Astrocyte of the cerebellum (primary cell): ENCODE measurements at places on chromosomes 16 and 17.

DNA sequence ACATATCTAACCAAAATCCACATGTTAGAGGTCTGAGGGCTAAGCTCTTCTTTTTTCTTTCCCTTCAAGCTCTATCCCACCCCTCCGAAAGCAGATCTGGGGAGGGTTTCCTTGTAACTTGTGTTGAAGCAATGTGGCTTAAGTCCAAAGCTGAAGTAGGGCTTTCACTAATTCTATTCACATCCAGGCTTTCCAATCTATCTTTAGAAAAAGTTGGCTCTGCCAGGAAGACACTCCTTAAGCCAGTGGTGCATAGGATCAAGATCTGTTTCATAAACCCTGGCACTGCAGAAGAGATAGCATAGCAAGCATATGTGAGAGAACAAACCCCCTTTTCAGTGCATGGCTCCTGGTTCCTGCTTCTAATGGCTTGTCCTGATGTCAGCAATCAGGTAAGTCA, 34.9 kb upstream of the DHX40 start:
- no peak for DNase-seq

DNA sequence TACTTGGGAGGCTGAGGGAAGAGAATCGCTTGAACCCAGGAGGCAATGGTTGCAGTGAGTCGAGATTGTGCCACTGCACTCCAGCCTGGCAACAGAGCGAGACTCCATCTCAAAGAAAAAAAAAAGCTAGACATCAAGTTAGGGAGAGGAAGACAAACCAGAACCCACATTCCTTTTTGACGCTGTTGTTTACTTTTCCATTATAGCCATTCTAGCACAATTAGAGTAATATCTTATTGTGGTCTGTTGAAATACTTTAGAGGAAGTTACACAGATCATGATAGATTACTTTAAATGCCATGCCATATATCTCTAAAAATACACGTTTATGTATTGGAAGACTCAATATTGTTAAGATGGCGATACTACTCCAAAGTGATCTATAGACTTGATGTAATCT, 16.5 kb upstream of the ABCC1 start:
- no peak for DNase-seq

GRCh38 chr17:44309472-44309871, 1.1 kb downstream of the RUNDC3A start:
- no peak for DNase-seq

- peak; percentile 85 for DNase-seq
Measured at GRCh38 chr17:2954898-2955445, 108.4 kb downstream of the OR1D5 start.

DNA sequence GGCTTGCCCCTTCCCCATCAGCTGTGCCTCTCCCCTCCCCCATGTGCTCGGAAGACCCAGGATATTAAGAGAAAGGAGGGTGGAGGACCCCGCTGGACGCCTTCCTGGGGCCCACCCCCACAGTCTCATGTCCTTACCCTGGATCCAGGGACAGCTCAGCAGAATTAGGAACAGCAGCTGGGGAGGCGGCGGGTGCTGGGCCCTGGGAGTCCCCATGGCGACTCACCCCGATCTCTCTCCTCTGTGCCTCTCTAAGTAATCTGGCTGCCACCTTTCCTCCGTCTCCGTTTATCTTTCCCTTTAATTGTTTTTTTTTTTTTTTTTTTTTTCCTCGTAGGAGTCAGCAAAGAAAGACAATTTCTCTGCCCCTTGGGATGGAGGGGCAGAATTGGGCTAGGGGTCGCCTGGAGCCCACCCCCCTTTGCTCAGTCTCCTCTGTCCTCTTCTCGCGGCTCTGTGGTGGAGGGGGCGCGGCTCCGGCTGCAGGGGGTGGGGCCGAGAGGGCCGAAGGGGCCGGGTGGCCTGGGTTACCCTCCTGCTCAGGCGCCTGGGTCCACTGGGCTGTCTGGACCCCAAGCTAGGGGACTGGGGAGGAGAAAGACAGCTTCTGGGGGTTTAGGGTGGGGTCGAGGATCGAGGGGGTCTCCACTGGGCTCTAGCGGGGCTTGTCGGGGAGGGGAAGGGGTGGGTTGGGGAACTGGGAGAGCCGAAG, 390 bp downstream of the SEZ6L2 start:
- no peak for DNase-seq

DNA sequence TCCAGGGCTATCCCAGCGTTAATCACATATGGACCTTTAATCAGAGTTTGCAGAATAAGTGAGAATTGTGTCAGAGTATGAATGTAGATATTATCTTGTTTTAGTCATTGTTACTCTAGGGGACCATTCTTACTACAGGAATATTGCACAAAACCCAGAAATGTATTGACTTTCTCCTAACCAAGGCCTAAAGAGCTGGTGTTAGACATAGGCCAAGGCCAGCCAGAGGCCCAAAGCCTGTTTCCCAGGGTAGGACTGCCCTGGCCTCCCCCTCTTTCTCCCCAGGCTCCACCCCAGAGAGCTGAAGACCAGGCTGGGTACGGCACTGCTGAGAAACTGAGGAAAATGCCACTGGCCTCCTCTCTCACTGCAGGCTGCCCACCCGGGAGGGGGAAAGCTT, 41.9 kb upstream of the MEOX1 start:
- DNase-seq: no peak

GRCh38 chr16:86565644-86566511, 751 bp upstream of the FOXC2 start:
- no peak for DNase-seq

DNA sequence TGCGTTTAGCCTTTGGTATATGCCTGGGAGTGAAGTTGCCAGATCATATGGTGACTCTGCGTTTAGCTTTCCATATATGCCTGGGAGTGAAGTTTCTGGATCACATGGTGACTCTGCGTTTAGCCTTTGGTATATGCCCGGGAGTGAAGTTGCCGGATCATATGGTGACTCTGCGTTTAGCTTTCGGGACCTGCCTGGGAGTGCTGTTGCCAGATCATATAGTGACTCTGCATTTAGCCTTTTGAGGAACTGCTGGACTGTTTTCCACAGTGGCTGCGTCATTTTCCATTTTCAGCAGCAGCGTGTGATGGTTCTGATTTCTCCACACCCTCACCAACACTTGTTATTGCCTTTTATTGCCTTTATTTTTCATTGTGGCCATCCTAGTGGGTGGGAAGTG, 73.0 kb downstream of the OR1D5 start:
- no peak for DNase-seq

DNA sequence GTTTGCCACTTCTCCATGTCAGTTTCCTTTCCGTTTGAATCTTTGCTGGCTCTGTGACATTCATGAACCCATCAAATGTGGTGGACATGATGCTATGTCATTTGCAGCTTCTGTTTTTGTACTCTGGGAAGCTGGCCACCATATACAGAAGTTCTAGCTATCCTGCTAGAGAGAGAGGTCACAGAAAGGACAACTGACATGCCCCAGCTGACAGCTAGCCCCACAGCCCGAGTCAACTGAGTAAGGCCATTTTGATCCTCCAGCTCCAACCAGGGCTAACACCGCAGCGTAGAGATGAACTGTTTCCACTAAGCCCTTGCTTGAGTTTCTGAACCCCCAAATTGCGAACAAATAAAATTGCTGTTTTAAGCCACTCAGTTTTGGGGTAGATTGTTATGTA, 33.8 kb downstream of the CCDC42 start:
- DNase-seq: no peak

GRCh38 chr17:30858556-30859250, 26.9 kb downstream of the ATAD5 start:
- DNase-seq: no peak

GRCh38 chr17:61734466-61734865, 128.9 kb downstream of the BRIP1 start:
- no peak for DNase-seq

DNA sequence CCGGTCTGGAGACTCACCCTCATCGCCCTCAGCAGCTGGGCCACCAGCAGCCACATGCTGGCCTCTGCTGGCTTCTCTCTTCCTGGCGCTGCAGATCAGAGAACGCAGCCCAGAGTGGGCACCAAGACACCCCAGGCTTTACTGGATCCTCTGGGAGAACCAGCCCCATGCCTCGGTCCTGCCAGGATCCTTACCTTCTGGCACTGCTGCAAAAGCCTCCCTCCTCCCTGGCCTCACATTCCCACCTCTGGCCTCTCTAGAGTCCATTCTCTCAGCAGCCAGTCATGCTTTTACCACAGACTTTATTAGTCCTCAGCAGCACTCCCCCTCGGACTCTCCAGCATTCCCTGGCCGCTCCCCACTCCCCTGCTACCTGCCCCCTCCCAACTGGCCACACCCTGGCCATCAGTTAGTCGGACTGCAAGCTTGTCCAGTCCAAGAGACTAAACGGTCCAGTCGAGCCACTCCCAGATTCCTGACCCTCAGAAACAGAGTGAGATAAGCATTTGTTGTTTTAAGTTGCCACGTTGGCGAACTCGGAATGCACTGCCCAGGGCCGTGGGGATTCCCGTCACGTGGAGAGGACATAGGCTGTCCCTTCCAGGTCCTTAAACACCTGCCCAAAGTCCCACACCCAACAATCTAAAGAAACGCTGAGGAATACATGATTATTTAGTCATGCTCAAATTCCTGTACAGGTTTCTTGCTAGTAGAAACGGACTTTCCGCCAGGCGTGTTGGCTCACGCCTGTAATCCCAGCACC, 5.9 kb upstream of the SPG7 start:
- no peak for DNase-seq

DNA sequence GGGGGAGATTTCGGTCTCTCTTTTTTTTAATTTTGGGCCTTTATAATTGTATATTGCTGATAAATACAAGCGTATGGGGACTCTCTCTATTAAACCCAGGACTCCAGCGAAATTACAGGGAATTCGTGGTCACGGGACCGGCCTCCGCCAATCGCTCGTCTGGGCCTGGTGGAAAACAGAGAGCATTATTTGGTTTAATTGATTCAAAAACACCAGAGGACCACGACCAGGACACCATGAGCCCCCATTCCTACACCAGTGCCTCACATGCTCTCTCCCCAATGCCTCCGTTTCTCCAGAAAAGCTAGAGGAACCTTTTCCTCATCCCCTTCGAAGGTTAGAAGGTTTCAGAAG, at the start of gene HOXB2:
HOXB2 (minus strand) TSS at position 88 of the 354 bp plus-strand sequence. CDS start 198 bp downstream, outside the sequence.
- no peak for DNase-seq

DNA sequence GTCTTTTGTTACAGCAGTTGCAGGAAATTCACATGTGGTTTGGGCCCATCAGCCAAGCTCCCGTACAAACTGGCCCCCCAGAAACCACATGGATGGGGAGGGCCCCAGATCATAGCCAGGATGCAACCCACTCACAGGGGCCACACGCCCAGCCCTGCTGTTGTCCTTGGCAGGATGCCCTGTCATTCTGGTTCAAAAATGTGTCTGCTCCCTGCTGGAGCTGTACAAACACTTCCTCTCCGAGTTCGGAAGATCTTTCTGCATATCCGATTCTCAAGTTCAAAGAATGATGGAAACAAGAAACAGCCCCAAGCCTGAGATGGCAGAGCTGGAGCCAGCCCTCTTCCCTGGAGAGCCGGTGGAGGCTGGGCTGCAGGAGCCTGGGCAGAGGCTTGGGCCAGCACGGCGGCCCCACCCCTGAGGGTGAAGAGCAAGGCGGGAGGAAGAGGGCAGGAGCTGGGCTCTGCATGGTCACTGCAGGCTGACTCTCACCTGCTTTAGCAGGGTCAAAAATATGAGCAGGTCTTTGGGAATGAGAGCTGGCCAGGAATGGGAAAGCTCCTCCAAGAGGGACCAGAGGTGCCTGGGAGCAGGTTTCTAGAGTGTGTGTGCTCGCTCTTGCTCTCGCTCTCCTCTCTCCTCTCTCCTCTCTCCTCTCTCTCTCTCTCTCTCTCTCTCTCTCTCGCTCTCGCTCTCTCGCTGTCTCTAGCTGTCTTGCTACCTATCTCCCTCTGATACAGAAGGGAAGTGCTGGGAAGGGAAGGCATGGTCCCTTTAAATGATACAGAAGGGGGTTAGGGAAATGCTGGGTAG, 34.7 kb upstream of the ENPP7 start:
- peak; percentile 79 for DNase-seq

GRCh38 chr16:87563714-87564523, 38.4 kb upstream of the JPH3 start:
- DNase-seq: no peak

- peak; percentile 84 for DNase-seq
Measured at GRCh38 chr17:13594762-13595598, 6.7 kb downstream of the HS3ST3A1 start.

- DNase-seq: no peak
Measured at GRCh38 chr16:11634312-11634711, 33.9 kb upstream of the SNN start.

GRCh38 chr17:80772906-80773242, 218.8 kb upstream of the CHMP6 start:
- DNase-seq: no peak

DNA sequence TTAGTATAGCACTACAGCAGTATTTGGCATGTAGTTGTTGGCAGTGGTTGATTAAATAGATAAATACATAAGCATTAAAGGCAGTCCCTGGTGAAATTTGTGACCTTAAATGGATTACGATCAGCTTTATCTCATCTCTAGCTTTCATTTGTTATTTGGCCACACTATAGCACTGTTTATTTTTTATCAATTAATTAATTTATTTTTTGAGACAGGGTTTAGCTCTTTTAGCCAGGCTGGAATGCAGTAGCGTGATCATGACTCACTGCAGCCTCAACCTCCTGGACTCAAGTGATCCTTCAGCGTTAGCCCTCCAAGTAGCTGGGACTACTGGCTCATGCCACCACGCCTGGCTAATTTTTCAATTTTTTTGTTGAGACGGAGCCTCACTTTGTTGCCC, 18.7 kb upstream of the ARHGAP17 start:
- no peak for DNase-seq

- no peak for DNase-seq
Measured at GRCh38 chr16:89436366-89436765, 54.0 kb downstream of the ANKRD11 start.

DNA sequence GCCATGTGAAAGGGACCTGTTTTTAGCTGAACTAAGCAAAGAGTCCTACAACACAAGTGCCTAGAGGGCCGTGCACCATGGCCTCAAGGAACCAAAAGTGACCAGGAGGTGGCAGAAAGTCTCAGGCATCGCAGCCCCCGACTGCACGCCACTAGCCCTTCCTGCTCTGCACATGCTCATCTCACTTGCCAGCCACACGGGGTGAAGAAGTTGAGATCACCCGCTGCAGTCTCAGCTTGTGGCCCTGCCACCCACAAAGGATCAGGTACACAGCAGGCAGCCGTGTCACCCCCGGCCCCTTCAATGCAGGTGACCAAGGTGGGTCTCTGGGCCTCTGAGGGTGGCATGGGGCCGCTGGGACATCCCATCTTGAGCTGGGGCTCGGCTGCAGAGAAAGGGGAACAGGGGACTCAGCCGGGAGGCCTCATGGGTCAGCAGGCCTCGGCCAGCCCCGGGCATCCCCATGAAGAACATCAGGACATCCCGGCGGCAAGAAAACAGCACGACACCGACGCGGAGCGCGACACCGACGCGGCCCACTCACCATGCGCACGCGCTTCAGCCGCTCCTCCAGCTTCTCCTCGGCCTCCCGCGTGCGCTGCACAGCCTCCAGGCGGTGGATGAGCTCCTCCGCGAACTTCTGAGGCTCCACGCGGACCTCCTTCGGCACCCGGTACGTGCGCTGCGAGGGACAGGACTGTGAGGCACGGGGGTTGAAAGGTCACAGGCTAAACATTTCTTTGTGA, 21.0 kb downstream of the PDIA2 start:
- no peak for DNase-seq

GRCh38 chr16:86491640-86492023, 18.7 kb upstream of the FOXF1 start:
- no peak for DNase-seq
